Substantia nigra (tissue), 51 donors: ENCODE measurements at places on chromosomes 16 and 17.

- DNase-seq: no peak
Measured at GRCh38 chr16:23729503-23730424, 16.7 kb upstream of the ERN2 start.

- DNase-seq: no peak
Measured at GRCh38 chr17:15307710-15308111, 33.7 kb downstream of the TEKT3 start.

- no peak for DNase-seq
Measured at GRCh38 chr16:3467921-3468320, 24.4 kb downstream of the NAA60 start.

GRCh38 chr17:4485676-4486646, 12.7 kb upstream of the SPNS2 start:
- DNase-seq: no peak

- no peak for DNase-seq
Measured at GRCh38 chr16:8673611-8674412, 605 bp upstream of the ABAT start.

DNA sequence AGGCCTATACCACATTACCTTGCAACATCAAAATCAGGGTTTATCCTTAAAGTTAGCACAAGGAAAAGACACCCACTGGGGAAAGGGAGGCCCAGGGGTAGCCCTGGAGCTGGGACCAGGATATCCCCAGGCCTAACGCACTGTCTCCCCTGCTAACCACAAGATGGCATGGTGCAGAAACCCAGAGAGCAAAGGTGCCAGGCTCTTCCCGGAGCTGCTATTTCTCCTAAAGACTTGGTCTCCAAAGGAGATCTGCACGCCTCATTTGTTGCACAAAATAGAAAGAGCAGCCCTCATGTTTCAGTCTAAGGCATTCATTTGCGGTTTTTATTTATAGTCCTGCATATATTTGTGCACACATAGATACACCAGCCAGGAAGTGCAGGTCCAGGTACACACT, 408.6 kb downstream of the SOX9 start:
- no peak for DNase-seq

- no peak for DNase-seq
Measured at GRCh38 chr16:57186872-57187854, 1.0 kb downstream of the RSPRY1 start.

- DNase-seq: no peak
Measured at GRCh38 chr16:9136596-9136995, 45.2 kb downstream of the HAPSTR1 start.

GRCh38 chr17:75900691-75901533, 3.8 kb downstream of the MRPL38 start:
- no peak for DNase-seq
